ENCODE measurements at places on chromosomes 7 and 10. TPM values are rescaled to one million over a fixed set of nuclear protein-coding genes. Genes with fewer than 3 reads are reported as not detected.

PILRA gene
- total RNA-seq: 0.48 TPM

HOXA1 gene
- total RNA-seq: not detected

OR2F1 gene
- total RNA-seq: not detected

TBXAS1 gene
- total RNA-seq: 1.5 TPM

CYP26C1 gene
- total RNA-seq: 0.04 TPM

AGBL3 gene
- 2.2 TPM for total RNA-seq

SFXN3 gene
- 23.0 TPM for total RNA-seq

DYDC2 gene
- total RNA-seq: not detected

HPSE2 gene
- not detected for total RNA-seq

SUN3 gene
- not detected for total RNA-seq

COL1A2 gene
- 0.21 TPM for total RNA-seq

CEP41 gene
- total RNA-seq: 22.3 TPM

NPC1L1 gene
- total RNA-seq: not detected

MICALL2 gene
- 5.2 TPM for total RNA-seq

CTNNA3 gene
- not detected for total RNA-seq

NEUROG3 gene
- not detected for total RNA-seq

CLRN3 gene
- total RNA-seq: not detected

ENO4 gene
- not detected for total RNA-seq

SLC26A5 gene
- total RNA-seq: not detected

VPS26A gene
- 41.5 TPM for total RNA-seq

SPDYE16 gene
- 0.30 TPM for total RNA-seq

MYOF gene
- total RNA-seq: 39.2 TPM

CDH23 gene
- total RNA-seq: 0.25 TPM

PNLIPRP2 gene
- not detected for total RNA-seq

TMEM229A gene
- total RNA-seq: not detected

USP6NL gene
- total RNA-seq: 2.3 TPM

ELAPOR2 gene
- 2.3 TPM for total RNA-seq

CRPPA gene
- 1.5 TPM for total RNA-seq

HOXA9 gene
- not detected for total RNA-seq

OR2A2 gene
- not detected for total RNA-seq

Measured in activated CD8-positive, alpha-beta memory T cell treated with anti-CD3 and anti-CD28 coated beads for 36 hours (primary cell).